Activated gamma-delta T cell treated with Interleukin-2 at 50 U/mL for 16 hours (primary cell): ENCODE measurements at places on chromosomes 5 and 9.

DNA sequence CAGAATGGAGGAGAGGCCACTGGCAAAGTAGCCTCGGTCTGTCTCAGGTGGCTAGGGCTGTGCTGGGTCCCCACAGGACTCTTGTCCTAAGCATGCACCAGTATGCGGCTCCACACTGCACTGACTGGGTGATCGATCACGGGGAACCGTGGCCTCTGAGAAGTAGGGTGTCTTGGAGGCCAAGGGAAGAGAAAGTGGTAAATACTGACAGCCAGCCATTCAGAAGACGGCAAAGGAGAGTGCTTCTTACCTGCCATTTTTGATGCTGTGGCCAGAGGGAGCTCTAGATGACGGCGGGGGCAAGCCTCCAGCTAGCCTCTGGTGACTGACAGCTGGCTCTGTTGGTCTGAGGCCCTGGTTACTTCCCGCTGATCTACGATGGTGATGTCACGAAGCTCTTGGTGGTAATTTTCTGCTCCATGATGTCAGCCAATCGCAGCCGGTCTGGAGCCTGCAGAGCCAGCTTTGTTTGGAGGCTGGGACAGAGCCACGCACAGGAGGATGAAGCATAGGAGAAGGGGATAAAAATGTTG is 40.4 kb upstream of the GADD45G start:
- DNase-seq, result no peak

- no peak for DNase-seq
These were observed 56.6 kb downstream of the WWC1 start for GRCh38 chr5:168348084-168348414.

DNA sequence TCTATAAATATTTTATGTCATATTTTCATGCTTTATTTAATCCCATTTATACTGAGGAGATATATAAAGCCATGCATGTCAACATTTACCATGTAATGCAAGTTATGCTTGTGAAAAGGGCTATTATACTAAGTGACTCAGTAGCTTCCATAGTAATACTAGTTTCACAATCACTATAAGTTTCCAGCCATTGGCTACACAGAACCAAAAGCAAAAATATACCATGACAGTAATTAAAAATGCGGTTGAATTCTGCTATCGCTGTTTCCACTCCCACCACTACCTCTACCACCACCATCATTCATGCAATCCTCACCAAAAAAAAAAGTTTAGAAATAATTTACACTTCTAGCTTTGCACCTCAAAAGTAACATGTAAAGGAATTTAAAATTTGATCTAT is 60.2 kb downstream of the MLLT3 start:
- no peak for DNase-seq

DNA sequence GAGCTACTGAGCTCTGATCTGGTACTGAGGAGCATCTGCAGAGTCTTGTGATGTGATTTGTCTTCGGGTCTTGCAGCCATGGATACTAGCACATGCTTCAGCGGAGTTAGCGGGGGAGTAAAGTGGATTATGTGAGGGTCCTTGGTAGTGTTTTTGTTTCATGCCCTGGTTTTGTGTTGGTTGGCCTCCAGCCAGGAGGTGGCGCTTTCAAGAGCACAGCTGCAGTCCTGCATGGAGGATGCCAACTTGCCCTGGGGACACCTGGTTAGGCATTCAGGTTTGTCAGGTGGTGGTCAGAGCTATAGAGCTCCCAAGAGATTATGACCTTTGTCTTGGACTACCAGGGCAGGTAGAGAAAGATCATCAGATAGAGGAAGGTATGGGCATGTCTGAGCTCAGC is 185.8 kb upstream of the CDH6 start:
- DNase-seq, result no peak

DNA sequence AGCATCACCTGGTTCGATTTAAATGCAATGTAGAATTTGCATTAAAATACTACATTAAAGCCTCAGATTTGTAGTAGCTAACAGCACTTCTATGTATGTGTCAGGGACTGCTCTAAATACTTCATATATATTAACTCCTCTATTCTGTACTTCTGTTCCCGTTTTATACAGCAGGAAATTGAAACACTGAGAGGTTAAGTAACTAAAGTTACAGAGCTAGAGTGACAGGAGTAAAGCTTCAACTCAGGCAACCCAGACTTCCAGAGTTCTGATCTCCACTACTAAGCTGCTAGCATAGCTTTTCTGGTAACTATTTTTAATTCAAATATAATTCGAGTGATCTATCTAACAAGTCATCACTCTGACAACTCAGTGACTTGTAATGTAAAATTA is 619 bp upstream of the APC start:
- no peak for DNase-seq

GRCh38 chr5:108639366-108639765 is 108.3 kb upstream of the FER start:
- DNase-seq, result no peak

- DNase-seq, result no peak
These were observed 149.5 kb upstream of the PHYKPL start for GRCh38 chr5:178381921-178382695.

- DNase-seq, result no peak
These were observed 32.6 kb upstream of the RASGEF1C start for GRCh38 chr5:180241600-180241999.
